ENCODE measurements at places on chromosomes 4 and X. TPM values are rescaled to one million over a fixed set of nuclear protein-coding genes. Genes with fewer than 3 reads are reported as not detected.

ETNPPL gene
- 1.5 TPM for total RNA-seq

DNA sequence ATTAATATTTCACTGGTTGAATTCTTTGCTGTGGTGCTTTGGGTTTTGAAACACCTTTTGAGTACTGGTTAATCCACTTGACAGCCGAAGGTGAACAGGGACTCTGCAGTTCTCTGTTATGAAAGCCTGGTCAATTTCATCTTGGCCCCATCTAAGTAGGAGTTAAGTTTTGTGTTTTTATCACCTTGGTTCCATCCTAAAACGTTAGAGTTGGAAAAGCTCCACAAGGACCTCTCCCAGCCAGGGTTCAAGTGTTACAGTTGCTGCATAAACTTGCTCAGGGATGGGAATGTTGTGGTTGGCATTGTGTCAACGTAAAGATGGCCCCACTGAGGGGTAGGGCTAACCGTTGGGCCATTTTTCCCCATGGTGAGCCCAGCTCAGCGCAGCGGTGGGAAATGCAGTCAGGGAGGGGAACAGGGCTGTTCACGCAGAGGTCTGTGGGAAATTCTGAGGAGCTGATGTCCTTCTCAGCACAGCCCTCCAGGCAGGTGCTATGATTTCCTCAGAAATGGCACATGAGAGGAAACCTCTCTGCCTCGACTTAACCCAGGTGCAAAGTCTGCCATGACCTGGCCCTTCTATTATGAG lies 188.7 kb downstream of the STIM2 start:
- DNase-seq, result no peak
- 0 out of 2 replicates have a peak, but pooled peaks cover 4% of the 10 kb centered on the region for H3K4me1 ChIP-seq
- H3K4me3 ChIP-seq, result no peak overlapping the region
- H3K27me3 ChIP-seq, result no peaks in the 10 kb centered on the region

GLRA3 gene
- not detected for total RNA-seq

ASMT gene
- 2.4 TPM for total RNA-seq

DNA sequence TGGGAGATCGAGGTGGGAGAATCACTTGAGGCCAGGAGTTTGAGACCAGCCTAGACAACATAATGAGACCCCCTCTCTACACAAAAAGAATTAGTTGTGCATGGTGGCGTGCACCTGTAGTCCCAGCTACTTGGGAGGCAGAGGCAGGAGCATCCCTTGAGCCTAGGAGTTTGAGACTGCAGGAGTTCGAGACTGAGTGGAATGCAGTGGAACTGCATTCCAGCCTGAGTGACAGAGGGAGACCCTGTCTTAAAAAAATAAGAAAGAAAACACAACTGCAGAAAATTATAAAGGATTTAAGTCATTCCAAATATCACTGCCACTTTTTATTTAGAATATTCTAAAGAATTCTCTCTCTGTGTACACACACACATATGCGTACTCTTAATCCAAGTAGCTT lies 18.4 kb downstream of the HPRT1 start:
- H3K27ac ChIP-seq, result no peak overlapping the region
- DNase-seq, result peak; percentile 4
- H3K36me3 ChIP-seq, result no peaks in the 10 kb centered on the region
- H3K4me3 ChIP-seq, result no peak overlapping the region
- no peaks in the 10 kb centered on the region for H3K27me3 ChIP-seq

DNA sequence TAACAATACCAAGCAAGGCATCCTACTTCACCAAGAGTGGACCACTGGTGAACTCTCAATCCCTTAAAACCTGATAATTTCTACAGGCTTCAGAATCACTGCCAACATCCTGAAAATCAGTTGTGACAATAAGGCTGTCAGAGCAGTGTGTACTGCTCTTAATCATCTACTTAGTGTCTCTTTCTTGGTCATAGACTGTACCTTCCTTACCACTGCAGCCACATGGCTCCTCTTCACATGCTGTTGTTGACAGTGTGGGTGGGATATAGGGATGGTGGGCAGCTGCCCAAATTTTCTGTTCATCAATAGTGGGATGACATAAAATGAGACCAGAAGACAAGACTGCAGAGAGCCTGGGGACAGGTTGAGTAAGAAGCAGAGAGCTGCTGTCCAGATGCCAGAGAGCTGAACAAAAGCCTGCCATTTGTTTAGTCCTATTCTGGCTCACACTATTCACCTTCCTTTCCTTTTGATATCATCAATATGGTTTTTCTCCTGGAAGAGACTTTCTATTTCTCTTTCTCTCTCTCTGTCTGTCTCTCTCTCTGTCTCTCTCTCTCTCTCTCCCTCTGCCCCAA lies 178.9 kb downstream of the MGST2 start:
- peaks cover 32% of the 10 kb centered on the region for H3K4me1 ChIP-seq
- H3K27me3 ChIP-seq, result no peaks in the 10 kb centered on the region
- no peak for DNase-seq

GRCh38 chr4:14337892-14338584 lies 664.2 kb upstream of the CPEB2 start:
- H3K4me1 ChIP-seq, result peaks cover 13% of the 10 kb centered on the region
- DNase-seq, result no peak
- no peaks in the 10 kb centered on the region for H3K36me3 ChIP-seq
- H3K27me3 ChIP-seq, result no peaks in the 10 kb centered on the region
- H3K4me3 ChIP-seq, result no peak overlapping the region

DNA sequence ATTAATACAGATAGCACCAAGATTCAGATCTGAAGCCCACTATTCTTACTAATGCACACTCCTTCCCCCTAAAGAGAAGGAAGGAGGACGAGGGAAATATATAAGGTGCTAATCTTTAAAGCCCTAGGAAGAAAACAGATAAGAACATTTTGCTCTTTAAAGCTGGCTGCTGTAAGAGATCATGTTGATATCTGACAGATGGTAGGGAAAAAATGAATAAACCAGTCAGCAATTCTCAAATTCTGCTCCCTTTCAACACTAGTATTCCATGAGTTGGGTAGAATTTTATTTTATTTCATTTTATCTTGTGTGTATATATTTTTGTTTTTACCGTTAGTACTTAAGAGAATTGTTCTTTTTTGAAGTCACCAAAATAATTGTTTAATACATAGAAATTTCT lies 19.2 kb downstream of the OTC start:
- H3K4me3 ChIP-seq, result no peak overlapping the region
- H3K27ac ChIP-seq, result no peak overlapping the region
- DNase-seq, result no peak
- no peaks in the 10 kb centered on the region for H3K27me3 ChIP-seq

GPM6B gene
- 95.4 TPM for total RNA-seq

- no peaks in the 10 kb centered on the region for H3K36me3 ChIP-seq
- H3K4me3 ChIP-seq, result no peak overlapping the region
- no peaks in the 10 kb centered on the region for H3K4me1 ChIP-seq
- DNase-seq, result no peak
- no peaks in the 10 kb centered on the region for H3K27me3 ChIP-seq
These were observed 181.9 kb upstream of the PPARGC1A start for GRCh38 chr4:24071612-24072372.

- H3K27me3 ChIP-seq, result no peaks in the 10 kb centered on the region
- no peak overlapping the region for H3K4me3 ChIP-seq
- H3K4me1 ChIP-seq, result no peaks in the 10 kb centered on the region
These were observed 70.4 kb upstream of the ELOVL6 start for GRCh38 chr4:110268790-110269189.

DNA sequence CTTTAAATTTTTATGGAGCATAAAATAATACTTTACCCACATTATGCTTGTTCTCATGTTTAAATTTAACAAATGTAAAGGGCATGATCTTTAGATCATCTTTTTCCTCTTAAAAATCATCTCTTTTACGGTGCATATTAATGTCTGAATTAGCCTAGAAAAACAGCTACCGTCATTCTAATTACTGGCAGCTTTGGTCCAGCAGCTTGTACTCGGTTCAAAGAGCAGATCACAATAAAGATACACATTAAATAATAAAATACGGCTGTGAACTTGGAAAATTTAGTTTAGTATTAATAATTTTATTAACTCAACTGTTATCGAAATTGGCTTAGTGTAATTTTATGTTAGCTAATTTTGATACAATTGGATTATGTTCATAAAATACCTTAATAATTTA lies 19.1 kb downstream of the CCSER1 start:
- H3K27ac ChIP-seq, result no peak overlapping the region
- no peak overlapping the region for H3K4me3 ChIP-seq
- no peaks in the 10 kb centered on the region for H3K36me3 ChIP-seq
- H3K27me3 ChIP-seq, result no peaks in the 10 kb centered on the region
- DNase-seq, result no peak

SMPX gene
- total RNA-seq, result 0.70 TPM

BRS3 gene
- not detected for total RNA-seq

- peak; percentile 47 for DNase-seq
- H3K36me3 ChIP-seq, result no peaks in the 10 kb centered on the region
- no peak overlapping the region for H3K4me3 ChIP-seq
- H3K4me1 ChIP-seq, result no peaks in the 10 kb centered on the region
These were observed 351.9 kb upstream of the FTHL17 start for GRCh38 chrX:31423609-31424189.

TRAM1L1 gene
- total RNA-seq, result 2.6 TPM

GRCh38 chr4:142846108-142846728 lies at the start of gene INPP4B:
INPP4B (minus strand) TSS chr4:142846301.
- H3K36me3 ChIP-seq, result no peaks in the 10 kb centered on the region
- H3K27ac ChIP-seq, result no peak within 1 kb of the TSS
- peaks cover 62% of the 10 kb centered on the region for H3K27me3 ChIP-seq

DNA sequence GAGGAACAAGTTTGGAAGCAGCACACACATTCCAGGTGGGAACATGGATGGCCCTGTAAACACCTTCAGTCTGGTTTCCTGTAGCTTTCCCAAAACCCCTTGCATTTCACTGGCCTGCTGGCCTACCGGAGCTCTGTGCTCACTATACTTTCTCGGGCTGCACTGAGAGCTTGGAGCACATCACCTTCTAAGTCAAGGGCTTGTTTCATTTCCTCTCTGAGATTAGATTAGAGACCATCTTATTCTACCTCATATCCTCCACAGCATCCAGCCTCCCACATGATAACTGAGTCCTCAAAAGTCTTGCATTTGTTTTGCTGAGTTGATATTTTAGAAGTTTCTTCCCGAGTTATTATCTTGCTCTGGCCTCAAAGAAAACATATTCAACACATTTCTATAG lies 147.7 kb downstream of the RASL11B start:
- DNase-seq, result no peak
- H3K27me3 ChIP-seq, result no peaks in the 10 kb centered on the region
- H3K36me3 ChIP-seq, result no peaks in the 10 kb centered on the region

- no peaks in the 10 kb centered on the region for H3K27me3 ChIP-seq
- no peak for DNase-seq
- H3K27ac ChIP-seq, result no peak overlapping the region
- no peaks in the 10 kb centered on the region for H3K36me3 ChIP-seq
These were observed 46.6 kb upstream of the PPP1R2C start for GRCh38 chrX:42824541-42824940.

- H3K27me3 ChIP-seq, result peaks cover 50% of the 10 kb centered on the region
- DNase-seq, result peak; percentile 61
- no peak overlapping the region for H3K27ac ChIP-seq
- H3K36me3 ChIP-seq, result no peaks in the 10 kb centered on the region
- peaks cover 5% of the 10 kb centered on the region for H3K4me1 ChIP-seq
- peak overlapping the region; percentile 77 for H3K4me3 ChIP-seq
These were observed 444 bp downstream of the FREM3 start for GRCh38 chr4:143700046-143700415.

- H3K27me3 ChIP-seq, result no peaks in the 10 kb centered on the region
- no peak overlapping the region for H3K27ac ChIP-seq
- H3K4me1 ChIP-seq, result peaks cover 6% of the 10 kb centered on the region
- no peak for DNase-seq
- no peaks in the 10 kb centered on the region for H3K36me3 ChIP-seq
These were observed 109.2 kb upstream of the HS3ST1 start for GRCh38 chr4:11537846-11538245.

- H3K27me3 ChIP-seq, result no peaks in the 10 kb centered on the region
- H3K27ac ChIP-seq, result no peak overlapping the region
- H3K4me3 ChIP-seq, result no peak overlapping the region
- H3K4me1 ChIP-seq, result 0 out of 2 replicates have a peak, but pooled peaks cover 3% of the 10 kb centered on the region
- DNase-seq, result no peak
These were observed 213.4 kb upstream of the JADE1 start for GRCh38 chr4:128596115-128596514.

FAM149A gene
- total RNA-seq, result 22.5 TPM

DNA sequence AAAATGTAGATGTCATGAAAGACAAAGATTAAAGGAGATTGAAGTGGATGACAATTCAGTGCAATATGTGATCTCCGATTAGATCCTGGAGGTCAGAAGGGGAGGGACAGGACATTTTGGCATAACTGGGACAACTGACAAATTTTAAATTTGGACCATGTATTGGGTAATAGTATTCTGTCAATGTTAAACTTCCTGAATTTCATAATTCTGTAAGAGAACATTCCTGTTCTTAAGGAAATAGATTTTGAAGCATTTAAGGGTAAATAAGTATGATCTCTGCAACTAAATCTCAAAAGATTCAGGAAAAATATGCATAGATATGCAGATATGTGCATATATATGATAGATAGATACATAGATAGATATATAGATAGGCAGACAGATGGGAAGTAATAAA lies 11.0 kb downstream of the ODAPH start:
- no peak for DNase-seq
- peaks cover 2% of the 10 kb centered on the region for H3K27me3 ChIP-seq
- H3K36me3 ChIP-seq, result no peaks in the 10 kb centered on the region
- H3K4me3 ChIP-seq, result no peak overlapping the region
- H3K4me1 ChIP-seq, result no peaks in the 10 kb centered on the region

GRCh38 chrX:44996277-44996676 lies 123.3 kb downstream of the KDM6A start:
- H3K36me3 ChIP-seq, result no peaks in the 10 kb centered on the region
- no peaks in the 10 kb centered on the region for H3K27me3 ChIP-seq
- peaks cover 38% of the 10 kb centered on the region for H3K4me1 ChIP-seq
- no peak overlapping the region for H3K4me3 ChIP-seq

DNA sequence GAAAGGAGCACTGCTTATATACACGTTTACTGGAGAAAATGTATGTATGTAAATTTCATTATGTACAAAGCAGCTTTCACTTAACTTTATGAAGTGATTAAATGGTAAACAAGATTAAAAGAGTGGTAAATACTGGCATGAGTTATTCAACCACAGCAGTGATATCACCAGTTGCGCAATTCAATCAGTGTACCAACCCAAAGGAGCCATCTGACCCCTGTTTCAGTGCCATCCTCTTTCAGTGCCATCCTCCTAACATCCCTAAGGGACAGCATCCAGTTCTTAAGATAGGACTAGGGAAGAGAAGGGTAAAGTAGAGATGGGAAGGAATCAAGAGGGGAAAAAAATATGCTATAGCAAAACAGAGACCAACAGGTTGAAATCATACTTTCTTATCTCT lies 16.2 kb downstream of the HPF1 start:
- H3K4me3 ChIP-seq, result no peak overlapping the region
- no peak for DNase-seq
- H3K27me3 ChIP-seq, result no peaks in the 10 kb centered on the region
- no peak overlapping the region for H3K27ac ChIP-seq

- no peak overlapping the region for H3K4me3 ChIP-seq
- no peak for DNase-seq
- peaks cover 13% of the 10 kb centered on the region for H3K4me1 ChIP-seq
- H3K27ac ChIP-seq, result no peak overlapping the region
- no peaks in the 10 kb centered on the region for H3K27me3 ChIP-seq
These were observed 68.1 kb upstream of the FTHL17 start for GRCh38 chrX:31139961-31140360.

- no peaks in the 10 kb centered on the region for H3K27me3 ChIP-seq
- no peak for DNase-seq
- no peaks in the 10 kb centered on the region for H3K4me1 ChIP-seq
- H3K36me3 ChIP-seq, result no peaks in the 10 kb centered on the region
- H3K27ac ChIP-seq, result no peak overlapping the region
These were observed 13.0 kb downstream of the SLC16A2 start for GRCh38 chrX:74434336-74434735.

GRCh38 chr4:6360385-6360784 lies 90.7 kb downstream of the WFS1 start:
- H3K27ac ChIP-seq, result no peak overlapping the region
- no peak overlapping the region for H3K4me3 ChIP-seq
- H3K4me1 ChIP-seq, result no peaks in the 10 kb centered on the region

NUDT10 gene
- total RNA-seq, result 35.5 TPM

Data from GM23338 (cell line).